Hepatocyte (in vitro differentiated cells): ENCODE measurements at places on chromosomes 6 and 20. TPM values are rescaled to one million over a fixed set of nuclear protein-coding genes. Genes with fewer than 3 reads are reported as not detected.

DNA sequence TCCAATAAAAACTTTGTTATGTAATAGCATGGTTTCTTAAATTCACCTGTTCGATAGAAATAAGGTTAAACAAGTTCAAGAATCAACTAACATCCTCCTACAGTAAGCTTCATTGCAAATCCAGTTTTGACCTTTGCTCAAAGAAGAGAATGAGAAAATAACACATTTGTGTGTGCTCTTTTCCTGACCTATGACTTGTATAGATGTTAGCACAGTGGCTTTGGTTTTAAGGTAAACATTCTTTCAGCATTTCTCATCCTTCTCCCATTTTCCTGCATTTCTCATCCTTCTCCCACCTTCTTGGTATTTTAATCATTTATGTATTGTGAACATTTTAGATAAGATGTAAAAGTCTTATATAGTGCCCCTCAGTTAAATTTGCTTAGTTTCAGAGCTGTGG, 73.9 kb downstream of the PLCB1 start:
- H3K4me1 ChIP-seq, result peaks cover 15% of the 10 kb centered on the region
- no peak for DNase-seq
- H3K27me3 ChIP-seq, result no peaks in the 10 kb centered on the region
- no peak overlapping the region for H3K27ac ChIP-seq
- no peaks in the 10 kb centered on the region for H3K36me3 ChIP-seq

GRCh38 chr6:34068462-34069044, 77.3 kb downstream of the GRM4 start:
- H3K27me3 ChIP-seq, result peaks cover 11% of the 10 kb centered on the region
- no peak for DNase-seq
- no peaks in the 10 kb centered on the region for H3K4me1 ChIP-seq

GRCh38 chr6:99282479-99283062, 66.9 kb downstream of the FAXC start:
- H3K27ac ChIP-seq, result no peak overlapping the region
- no peaks in the 10 kb centered on the region for H3K4me1 ChIP-seq
- H3K36me3 ChIP-seq, result no peaks in the 10 kb centered on the region
- no peaks in the 10 kb centered on the region for H3K27me3 ChIP-seq
- peak; percentile 36 for DNase-seq
- no peak overlapping the region for H3K4me3 ChIP-seq

DNA sequence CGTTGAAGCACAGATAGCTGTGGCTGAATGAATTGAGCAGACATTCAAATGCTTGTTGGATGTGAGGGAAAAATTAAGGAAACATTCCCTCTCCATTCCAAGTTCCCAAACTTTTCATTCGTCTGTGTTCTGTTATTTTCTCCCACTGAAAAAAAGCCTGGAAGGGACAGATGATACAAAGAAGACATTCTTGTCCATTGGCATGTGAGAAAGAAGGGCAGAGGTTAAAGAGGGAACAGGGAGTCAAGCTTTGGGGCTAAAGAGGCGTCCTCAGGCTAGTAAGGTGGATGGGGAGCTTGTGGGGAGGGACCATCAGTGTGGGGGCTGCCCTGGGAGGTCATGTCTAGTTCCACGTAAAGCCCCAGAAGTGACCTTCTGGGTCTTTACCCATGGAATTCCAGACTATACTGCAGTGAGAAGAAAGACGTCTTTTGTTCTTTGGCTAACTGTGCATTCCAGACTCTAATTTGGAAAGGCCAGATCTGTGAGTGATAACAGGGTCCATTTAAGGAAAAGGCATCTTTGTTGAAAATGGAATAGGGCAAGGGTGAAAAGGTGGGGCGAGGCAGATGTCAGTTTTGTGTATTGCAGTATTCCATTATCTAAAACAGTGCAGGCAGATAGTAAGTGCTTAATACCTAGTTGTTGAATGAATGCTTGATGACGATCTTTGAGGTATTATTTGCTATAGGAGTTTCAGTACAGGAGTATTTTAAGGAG, 117.5 kb downstream of the SOX4 start:
- no peak overlapping the region for H3K4me3 ChIP-seq
- H3K36me3 ChIP-seq, result no peaks in the 10 kb centered on the region
- DNase-seq, result no peak
- no peaks in the 10 kb centered on the region for H3K4me1 ChIP-seq
- H3K27me3 ChIP-seq, result no peaks in the 10 kb centered on the region

GRCh38 chr20:2705931-2706645, 13.5 kb downstream of the EBF4 start:
- H3K36me3 ChIP-seq, result no peaks in the 10 kb centered on the region
- H3K27ac ChIP-seq, result no peak overlapping the region
- DNase-seq, result no peak
- no peaks in the 10 kb centered on the region for H3K4me1 ChIP-seq

MTFR2 gene
- polyA plus RNA-seq, result 0.69 and 1.9 TPM in 2 replicates

BPIFB1 gene
- 0.32 and 0.85 TPM in 2 replicates for polyA plus RNA-seq

KCNQ5 gene
- 2.0 and 3.7 TPM in 2 replicates for polyA plus RNA-seq

NKAIN2 gene
- 0.48 and 2.2 TPM in 2 replicates for polyA plus RNA-seq

- no peaks in the 10 kb centered on the region for H3K36me3 ChIP-seq
Measured at GRCh38 chr20:16313917-16314316, 259.3 kb downstream of the KIF16B start.

NKX2-4 gene
- polyA plus RNA-seq, result not detected in 2 replicates

TFAP2C gene
- 3.2 and 3.7 TPM in 2 replicates for polyA plus RNA-seq

- no peaks in the 10 kb centered on the region for H3K27me3 ChIP-seq
- no peak overlapping the region for H3K4me3 ChIP-seq
- DNase-seq, result no peak
- no peak overlapping the region for H3K27ac ChIP-seq
- H3K4me1 ChIP-seq, result no peaks in the 10 kb centered on the region
Measured at GRCh38 chr6:118864341-118865099, 29.4 kb upstream of the ASF1A start.
